Fibroblast of upper back skin (primary cell): ENCODE measurements at places on chromosomes 6 and 20.

DNA sequence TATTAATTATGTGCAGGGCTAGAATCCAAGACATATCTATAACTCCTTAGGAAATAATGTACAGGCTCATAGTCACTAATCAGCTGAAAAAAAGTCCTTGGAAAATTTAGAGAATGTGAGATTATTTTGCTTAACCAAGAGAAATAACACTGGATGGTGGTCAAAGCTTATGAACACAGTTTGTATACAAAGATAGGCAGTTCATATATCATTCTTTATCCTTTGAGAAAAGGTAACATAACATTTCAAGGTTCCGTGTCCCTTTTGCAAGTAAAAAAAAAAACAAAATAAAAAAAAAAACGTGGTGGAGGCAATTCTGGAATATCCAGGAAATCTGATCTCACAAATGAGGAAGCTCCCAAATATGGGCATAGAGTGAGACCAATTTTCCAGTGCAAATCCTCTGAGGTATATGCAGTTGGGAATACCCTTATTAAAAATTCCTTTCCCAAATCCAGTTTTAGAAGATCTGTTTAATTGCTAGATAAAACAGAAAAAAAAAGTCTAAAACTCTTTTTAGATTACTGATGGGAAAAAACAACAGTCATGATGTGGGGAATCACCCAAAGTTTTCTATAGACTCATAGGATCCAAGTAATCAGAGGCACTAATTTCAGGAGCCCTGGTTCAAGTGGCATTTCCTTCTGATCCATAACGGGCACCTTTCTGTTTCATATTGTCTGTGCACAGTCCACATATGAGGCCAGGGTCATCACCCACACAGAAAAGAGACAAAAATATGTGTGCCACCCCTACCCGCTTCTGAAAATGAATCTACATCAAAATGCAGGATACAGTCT, 17.7 kb upstream of the TNFAIP3 start:
- DNase-seq: no peak

- DNase-seq: no peak
Measured at GRCh38 chr6:53773044-53773696, 21.6 kb upstream of the LRRC1 start.

- DNase-seq: no peak
Measured at GRCh38 chr20:25090492-25091429, 8.8 kb upstream of the VSX1 start.

- DNase-seq: no peak
Measured at GRCh38 chr20:63831646-63831992, 555 bp upstream of the ZBTB46 start.

- no peak for DNase-seq
Measured at GRCh38 chr6:169975286-169975685, 223.9 kb downstream of the ERMARD start.

- DNase-seq: peak; percentile 94
Measured at GRCh38 chr20:51562332-51563173, 20.0 kb upstream of the NFATC2 start.

DNA sequence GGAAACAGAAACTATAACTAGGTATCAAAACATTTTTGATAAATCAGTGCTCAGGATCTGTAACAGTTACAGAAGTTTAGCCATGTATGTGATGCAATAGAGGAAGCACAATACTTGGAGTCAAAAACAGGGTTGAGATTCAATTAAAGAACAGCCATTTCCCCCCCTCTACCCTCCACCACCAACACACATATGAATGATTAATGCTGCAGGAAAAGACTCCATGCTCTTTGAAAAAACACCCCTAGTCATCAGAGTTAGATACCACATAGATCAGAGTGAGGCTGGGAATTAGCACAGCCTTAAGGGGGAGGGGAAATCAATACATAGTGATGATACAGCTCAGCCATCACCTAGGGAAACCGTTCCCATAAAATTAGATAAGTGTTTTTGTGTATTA, 108.9 kb upstream of the EMILIN3 start:
- peak; percentile 46 for DNase-seq

DNA sequence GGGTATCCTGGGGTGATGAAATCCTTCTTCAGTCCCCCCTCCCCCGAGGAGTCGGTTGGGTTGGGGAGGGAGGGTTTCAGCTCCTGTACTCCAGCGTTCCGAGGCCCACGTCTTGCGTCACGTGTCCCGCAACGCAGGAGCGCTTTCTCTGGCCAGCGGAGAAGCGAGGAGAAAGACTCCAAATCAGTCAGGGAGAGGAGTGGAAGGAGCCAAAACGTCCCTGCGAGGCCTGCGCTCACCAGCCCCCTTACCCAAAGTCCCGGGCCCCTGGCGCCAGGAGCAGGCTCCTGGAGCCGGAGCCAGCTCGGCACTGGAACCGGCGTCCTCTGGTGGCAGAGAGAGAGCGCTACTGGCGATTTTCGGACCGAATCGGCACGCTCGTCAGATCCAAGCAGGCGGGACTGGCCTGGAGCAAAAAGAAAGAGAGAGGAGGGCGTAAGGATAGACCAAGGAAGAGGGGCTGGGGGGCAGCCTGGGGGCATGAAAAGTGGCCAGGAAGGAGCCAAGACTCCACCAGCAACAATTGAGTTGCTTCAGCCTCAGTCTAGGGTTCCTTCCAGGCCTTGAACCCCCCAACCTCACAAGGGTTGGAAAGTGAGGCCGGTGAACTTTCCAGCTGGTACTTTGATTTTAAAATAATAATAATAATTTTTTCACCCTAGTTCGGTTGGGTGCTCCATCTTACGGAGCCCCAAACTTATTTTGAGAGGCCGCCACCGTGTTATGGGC, at the start of gene GNAS:
Gene GNAS (plus strand): TSS at position 174 of the 729 bp plus-strand sequence.
- DNase-seq: peak; percentile 51

DNA sequence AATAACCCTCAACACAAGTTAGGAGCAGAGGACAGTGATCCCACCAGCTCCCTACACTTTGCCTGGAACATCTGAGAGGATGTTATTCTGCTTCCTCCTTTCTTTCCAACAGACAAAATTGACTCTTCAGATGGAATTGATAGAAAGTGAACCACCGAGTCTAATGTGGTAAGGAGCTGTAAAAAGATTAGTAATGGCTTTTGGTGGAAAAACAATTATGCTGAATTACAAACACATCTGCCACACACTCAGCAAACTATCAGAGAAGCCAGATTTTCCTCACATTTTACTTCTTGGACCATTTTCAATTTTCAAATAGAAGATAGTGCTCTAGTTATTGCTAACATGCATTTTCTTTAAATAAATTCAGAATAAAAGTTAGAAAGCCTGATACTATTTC, 171.8 kb upstream of the COL21A1 start:
- DNase-seq: no peak

DNA sequence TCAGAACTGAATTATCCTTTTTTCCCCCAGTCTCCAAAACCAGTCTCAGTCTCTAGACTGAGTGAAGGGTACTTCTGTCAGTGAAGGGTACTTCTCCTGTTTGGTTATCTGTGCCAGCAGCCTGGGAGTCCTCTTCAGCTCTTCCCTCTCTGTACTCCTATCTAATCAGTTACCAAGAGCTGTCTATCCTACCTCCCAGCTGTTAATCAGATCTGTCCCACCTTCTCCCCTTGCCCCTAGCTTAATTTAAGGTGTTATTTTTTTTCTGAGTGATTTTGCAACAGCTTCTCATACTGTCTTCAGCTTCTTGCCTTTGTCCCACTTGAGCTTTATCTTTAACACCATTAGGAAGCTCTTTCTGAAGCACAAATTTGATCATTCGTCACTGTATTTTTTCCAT, 491.9 kb upstream of the SOX4 start:
- DNase-seq: no peak
